ENCODE measurements at places on chromosomes 4 and X. TPM values are rescaled to one million over a fixed set of nuclear protein-coding genes. Genes with fewer than 3 reads are reported as not detected.

DNA sequence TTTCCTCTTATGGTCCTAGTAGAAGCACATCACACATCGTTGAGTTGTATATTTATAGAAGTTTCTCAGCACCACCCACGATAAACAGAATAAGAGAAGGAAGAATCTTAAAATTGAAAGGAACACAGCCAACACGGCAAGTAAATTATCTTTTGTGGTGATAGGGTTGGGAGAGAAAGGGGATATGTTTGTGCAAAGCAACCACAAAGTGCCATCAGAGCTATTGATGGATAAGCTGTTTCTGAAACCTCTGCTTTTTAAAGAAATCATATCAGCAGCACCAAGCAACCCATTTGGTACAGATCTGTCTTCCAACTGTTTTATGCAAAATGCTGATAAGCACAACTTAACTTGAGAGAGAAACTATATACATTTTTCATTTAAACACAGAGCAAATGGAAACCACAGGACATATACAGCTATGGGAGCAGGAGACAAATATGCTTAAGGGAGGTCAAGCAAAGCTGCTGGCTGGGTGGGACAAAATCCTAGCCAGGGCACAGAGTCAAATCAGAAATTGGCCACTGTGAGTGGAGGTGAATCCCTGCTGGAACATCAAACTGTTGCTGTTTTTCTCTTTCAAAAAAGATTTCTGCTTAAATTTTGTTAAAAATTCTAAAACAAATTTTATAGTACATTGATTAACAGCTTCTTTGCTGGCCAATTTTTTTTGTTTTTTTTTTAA, 194.0 kb upstream of the HHIP start:
- DNase-seq, result no peak

- DNase-seq, result no peak
These were observed 443.4 kb downstream of the BCOR start for GRCh38 chrX:39654183-39654925.

Gene SPANXB1
- not detected for total RNA-seq

GRCh38 chrX:15856636-15857035, 2.0 kb upstream of the AP1S2 start:
- DNase-seq, result no peak

Gene MAML3
- total RNA-seq, result 18.7 TPM

Gene CXCL9
- not detected for total RNA-seq

DNA sequence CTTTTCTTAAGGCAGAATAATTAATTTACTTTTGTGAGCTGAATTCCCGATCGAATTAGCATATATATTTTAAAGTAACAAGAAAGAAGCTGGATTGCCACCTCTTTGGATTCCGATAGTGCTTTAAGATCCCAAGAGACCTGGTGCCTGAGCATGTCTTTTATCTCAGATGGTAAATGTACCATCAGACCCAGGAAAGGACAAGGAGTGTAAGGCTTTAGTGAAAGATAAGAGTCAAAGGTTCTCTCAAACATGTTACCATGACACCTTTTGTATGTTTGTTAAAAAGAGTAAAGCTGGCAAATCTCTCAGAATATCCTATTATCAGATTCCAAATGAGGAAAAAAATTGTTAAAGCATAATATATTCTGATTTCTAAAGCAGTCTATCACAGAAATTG, 198.8 kb downstream of the PPP3CA start:
- DNase-seq, result no peak

Gene GYG2
- total RNA-seq, result 0.29 TPM

- no peak for DNase-seq
These were observed 550.5 kb upstream of the FAT1 start for GRCh38 chr4:187274153-187274552.

Gene HMX1
- not detected for total RNA-seq

- no peak for DNase-seq
These were observed 36.1 kb downstream of the CPLX1 start for GRCh38 chr4:789571-790465.

Gene C4orf51
- not detected for total RNA-seq

Gene IL13RA1
- total RNA-seq, result 69.4 TPM

Gene HSFX4
- not detected for total RNA-seq

Gene GPR143
- 10.9 TPM for total RNA-seq

DNA sequence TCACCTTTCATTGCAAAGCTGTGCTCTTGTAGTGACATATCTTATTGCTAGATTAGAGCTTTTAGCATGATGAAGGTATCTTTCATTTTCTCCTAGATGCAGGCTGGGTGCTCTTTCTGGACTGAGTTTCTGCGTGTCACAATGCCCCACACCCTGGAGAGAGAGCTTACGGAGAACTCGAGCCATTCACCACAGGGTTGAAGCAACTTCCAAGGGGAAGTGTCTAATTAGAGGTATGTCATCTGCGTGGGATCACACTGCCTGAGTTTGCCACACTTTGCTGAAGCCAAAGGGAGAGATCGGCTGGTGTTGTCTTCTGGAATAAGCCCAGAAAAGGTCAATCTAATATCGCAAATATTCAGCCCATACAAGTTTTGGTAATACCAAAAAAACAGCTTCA, 179.3 kb upstream of the MBNL3 start:
- DNase-seq, result no peak

GRCh38 chr4:101018836-101019235, 328.5 kb downstream of the PPP3CA start:
- DNase-seq, result no peak
